ENCODE measurements at places on chromosomes 7 and 10.

- no peak for DNase-seq
These were observed 61.4 kb upstream of the CYP26C1 start for GRCh38 chr10:92999191-92999590.

DNA sequence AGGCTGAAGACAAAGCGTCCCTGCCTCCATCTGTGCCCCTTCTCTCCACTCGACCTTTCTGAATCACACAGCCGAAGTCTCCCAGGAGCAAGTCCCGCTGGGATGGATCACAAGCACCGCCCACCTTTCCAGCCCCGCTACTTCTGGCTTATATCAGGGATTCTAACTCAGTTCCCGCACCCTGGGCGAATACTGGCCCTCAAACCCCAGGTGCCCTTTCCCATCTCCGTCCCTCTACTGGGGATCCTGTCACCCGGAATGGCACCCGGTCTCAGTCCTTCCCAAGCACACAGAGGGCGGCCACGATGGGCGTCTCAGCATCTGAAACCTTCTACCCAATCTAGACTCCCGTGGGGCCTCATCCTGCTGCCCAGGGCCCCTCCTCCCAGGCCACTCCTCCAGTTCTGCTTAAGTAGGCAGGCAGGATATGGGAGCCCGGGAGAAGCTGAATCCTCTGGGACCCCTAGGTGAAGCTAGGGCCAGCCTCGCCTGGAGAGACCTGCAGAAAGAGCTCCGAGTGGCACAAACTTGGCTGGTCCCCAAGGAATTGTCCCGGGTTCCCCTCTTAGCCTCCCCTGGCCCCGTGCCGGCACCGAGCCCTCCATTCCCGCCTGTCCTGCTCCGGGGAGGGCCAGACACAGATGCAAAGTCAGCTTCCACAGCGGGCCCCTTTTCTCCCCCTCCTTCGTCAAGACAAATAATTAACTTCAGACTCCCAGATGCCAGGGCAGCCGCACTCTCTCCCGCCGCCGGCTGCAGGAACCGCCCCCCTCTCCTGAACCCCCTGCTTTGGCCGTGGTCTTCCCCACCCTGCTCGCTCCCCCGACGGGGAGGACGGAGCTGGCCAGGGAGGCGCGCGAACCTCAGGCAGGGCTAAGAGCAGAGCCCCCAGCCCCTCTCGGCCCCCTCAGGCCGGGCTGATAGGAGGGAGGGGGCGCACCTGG lies 612 bp downstream of the KCP start:
- DNase-seq, result peak; percentile 35

DNA sequence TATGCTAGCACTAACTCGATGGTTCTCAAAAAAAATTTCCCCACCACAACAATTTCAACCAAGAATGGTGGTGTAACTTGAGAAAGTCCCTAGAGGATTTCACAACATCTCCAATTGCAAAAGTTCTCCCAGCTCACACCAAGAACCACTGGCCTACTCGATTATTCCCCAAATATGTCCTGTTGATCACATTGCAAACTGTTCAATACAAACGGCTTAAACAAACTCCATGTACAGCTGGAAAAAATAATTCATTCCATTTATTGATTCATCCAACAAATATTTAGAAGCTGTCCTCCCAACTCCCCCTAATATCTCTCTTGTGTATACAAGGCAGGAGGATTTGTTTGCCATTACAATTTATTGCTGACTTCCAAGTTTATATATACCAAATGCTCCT lies 19.1 kb downstream of the TMEM176B start:
- peak; percentile 72 for DNase-seq

DNA sequence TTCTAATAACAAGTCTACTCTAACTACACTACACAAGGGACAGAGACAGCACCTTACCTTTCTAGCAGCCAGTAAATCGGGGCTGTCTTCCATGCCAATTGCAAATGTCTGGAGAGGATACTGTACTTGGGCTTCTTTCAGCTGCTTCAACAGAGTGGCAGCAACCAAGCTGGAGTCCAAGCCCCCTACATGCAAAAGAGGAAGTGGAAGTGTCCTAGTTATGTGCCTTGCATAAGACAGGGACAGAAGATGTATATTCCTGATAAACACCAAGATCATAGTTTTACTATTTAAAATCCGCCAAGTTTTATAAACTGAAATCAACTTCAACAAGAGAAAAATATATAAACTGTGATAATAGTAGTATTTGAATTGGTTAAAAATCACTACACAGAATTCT lies 14.0 kb downstream of the ASNS start:
- DNase-seq, result no peak

- DNase-seq, result peak; percentile 64
These were observed 240.6 kb downstream of the DGKI start for GRCh38 chr7:137606061-137606674.

DNA sequence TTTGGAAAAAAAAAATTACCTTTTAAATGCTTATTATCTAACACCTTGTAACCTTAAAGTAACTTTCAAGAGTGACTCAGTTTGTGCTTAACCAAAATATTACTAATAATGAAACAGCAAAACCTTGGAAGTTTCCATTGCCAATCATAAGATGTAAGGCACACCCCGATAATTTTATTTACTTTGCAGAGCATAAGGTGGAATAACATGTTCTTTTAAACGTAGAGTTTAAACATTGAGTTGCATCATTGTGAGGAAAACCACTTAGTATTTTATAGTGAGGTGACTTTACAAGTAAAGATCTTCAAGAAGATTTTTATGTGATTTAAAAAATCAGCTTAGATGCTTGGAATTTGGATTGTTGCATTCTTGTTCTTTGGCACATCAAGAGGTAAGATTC lies at the start of gene PNLIPRP3:
TSS of gene PNLIPRP3 (plus strand) at position 177 of the 400 bp plus-strand sequence. CDS start at position 343, 166 bp downstream.
- no peak for DNase-seq

GRCh38 chr10:2619916-2620315 lies 447.4 kb upstream of the PFKP start:
- no peak for DNase-seq

- DNase-seq, result peak; percentile 54
These were observed 34.1 kb upstream of the NOBOX start for GRCh38 chr7:144437370-144438191.

DNA sequence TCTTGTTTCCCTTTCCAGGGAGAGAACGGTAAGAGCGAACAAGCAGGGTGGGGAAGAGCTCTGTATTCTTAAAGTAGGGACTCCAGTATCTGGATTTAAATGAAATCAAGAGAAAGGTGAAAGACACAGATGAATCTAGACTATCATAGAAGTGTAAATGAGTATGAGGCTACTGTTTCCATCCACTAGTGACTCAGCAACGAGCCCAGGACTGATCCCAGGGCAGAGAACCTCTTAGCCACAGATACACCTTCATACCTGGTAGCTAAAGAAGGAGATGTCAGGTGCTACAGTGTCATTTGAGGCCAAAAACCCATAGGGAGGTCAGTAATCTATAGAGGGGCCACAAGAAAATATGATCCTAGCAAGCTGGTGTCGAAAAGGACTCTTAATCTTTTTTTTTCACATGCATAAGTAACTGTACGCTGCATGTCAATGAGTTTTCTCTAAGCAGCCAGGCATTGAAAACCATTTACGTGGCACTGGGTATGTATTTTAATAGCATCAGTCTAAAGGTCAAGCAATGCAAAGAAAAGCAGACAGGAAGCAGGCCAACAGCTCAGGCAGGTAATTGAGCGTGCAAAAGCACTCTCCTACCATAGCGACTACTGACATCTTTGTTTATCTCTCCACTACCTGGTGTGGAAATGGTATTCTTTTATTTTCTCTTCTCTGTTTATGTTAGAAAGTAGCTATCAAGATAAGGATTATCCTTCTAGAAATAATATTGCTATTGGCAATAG lies 91.5 kb upstream of the EGR2 start:
- no peak for DNase-seq

GRCh38 chr10:81116201-81116600 lies 578.5 kb downstream of the SH2D4B start:
- peak; percentile 2 for DNase-seq

GRCh38 chr7:158842486-158842885 lies 13.2 kb upstream of the ESYT2 start:
- no peak for DNase-seq

DNA sequence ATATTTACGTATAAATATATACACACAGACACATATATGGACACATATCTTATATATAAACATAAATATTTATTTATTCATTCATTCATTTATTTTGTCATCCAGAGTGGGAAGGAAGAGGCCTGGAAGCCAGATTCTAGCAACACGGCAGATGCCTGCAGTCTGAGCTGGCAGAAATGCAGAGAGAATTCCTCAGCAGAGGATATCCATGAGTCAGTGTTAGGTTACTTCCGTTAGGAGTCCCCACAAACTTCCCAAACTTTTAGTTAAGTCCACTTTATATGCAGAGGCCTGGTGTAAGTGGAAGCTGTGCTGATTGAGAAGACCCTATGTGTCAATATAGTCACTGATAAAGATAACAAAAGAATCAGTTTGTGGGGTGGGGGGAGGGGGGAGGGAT lies 89.6 kb downstream of the PPP1R17 start:
- peak; percentile 87 for DNase-seq

- DNase-seq, result no peak
These were observed 40.7 kb downstream of the KMT2C start for GRCh38 chr7:152395112-152395511.

- DNase-seq, result peak; percentile 4
These were observed 179.9 kb downstream of the PTPRN2 start for GRCh38 chr7:158407581-158408317.

DNA sequence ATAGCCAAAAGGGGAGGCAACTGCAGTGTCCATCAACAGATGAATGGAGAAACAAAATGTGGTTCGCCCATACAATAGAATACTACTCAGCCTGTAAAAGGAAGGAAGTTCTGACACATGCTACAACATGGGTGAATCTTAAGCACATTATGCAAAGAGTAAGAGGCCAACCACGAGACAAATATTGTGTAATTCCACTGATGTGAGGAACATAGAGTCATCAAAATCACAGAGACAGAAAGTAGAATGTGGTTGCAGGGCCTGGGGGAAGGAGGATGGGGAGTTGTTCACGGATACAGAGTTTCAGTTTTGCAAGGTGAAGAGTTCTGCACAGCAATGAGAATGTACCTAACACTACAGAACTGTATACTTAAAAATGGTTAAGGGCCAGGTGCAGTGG lies 13.7 kb upstream of the C10orf71 start:
- no peak for DNase-seq

GRCh38 chr7:17159500-17160037 lies 138.9 kb upstream of the AHR start:
- no peak for DNase-seq

- DNase-seq, result no peak
These were observed 22.6 kb downstream of the PALS2 start for GRCh38 chr7:24595671-24596418.

DNA sequence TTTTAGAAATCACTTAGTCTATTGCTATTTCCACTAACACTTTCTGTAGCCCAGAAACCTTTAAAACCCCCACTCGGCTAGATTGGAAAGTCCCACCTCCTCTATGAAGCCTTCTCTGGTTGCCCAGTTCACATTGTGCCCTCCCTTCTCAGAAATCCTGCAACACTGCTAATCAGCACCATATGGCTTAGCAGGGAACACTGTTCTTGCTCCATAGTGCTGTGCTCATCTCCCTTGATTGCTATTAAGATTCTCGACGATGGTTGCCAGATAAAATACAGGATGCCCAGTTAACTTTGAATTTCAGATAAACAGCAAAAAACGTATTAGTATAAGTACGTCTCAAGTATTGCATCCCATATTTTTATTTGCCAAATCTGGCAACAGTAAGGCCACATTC lies 40.1 kb upstream of the XPNPEP1 start:
- peak; percentile 70 for DNase-seq

- DNase-seq, result peak; percentile 28
These were observed 45.6 kb upstream of the TES start for GRCh38 chr7:116164552-116165306.

DNA sequence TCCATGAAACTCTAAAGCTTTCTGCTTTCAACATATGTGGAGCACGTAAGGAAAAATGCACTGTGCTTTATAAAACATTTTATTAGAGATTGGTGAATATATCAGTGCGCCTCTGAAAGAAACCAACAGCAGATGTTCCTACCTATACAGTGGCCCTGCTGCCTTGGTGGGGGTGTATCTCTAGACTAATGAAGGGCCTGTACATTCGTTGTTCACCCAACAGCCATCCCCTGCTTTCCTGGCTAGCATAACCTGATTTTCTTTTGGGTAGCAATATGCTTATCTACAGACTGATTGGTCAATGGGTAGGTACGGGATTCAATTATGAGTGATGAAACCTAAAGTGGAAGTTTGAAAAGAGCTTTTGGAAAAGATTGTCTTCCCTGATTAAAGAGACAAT lies 119.7 kb upstream of the FAM133B start:
- no peak for DNase-seq

DNA sequence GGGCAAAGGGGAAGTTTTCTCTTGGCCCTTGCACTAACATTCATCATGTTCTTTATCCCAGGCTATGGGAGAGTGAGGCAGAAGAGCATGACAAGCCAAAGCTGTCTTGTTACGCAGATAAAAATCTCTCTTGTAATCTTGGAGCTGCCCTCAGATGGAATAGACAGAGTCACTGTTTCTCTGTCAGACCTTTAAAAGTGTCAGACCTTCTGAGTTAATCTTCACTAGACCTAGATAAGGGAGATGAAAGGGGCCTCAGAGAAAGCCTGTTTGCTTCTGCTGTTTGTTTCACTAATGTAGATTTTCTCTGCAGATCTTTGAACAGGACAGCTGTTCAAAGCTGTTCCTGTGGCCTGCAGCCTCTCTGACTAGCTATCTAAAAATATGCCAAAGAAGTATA lies 112.9 kb downstream of the KIF20B start:
- no peak for DNase-seq

DNA sequence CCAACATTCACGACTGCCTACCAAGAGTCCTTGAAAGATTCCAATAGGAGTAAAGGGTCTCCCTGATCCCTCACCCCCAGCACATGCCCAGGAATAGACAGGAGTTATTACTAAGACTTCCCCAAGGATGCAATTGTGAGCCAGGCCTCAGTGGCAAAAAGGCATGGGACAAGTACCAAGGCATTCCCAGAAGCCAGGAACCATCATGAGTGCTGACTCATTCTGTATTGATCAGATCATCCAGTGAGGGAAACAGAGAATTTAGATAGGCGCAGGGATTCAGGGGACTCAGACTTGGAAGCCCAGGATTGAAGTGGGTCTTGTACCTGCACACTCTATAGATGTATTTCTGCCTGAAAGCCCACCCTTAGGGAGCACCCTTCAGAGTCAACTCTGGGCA lies 21.2 kb downstream of the MBL2 start:
- DNase-seq, result no peak

GRCh38 chr10:129472696-129473555 lies 5.9 kb downstream of the MGMT start:
- no peak for DNase-seq

- peak; percentile 42 for DNase-seq
These were observed 233.4 kb downstream of the ARHGAP12 start for GRCh38 chr10:31694929-31695837.

- peak; percentile 18 for DNase-seq
These were observed 201.2 kb upstream of the SEMA3E start for GRCh38 chr7:83850125-83850524.
